AG04449 (cell line): ENCODE measurements at places on chromosomes 5 and 9.

- no peak for DNase-seq
Measured at GRCh38 chr5:6048746-6049145, 329.6 kb downstream of the MED10 start.

DNA sequence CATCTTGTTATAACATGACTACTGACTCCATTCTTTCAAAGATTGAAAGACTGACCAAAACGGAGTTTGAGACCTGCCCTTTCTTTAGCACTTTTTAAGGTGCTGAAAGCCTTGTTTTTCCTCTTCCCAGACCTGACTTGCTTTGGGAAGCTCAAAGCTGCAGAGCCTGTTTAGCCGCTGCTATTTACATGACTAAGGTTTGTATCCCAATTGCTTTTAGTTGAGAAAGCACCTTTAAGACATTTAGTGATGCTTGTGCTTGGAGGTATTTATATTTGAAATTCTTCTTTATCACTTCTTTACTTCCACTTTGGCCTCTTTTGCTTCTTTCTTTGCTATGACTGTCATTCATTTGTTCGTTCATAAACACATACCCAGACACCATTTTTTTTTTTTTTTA, 182.6 kb upstream of the ELL2 start:
- no peak for DNase-seq

GRCh38 chr9:135820661-135821060, 86.7 kb downstream of the CAMSAP1 start:
- no peak for DNase-seq

DNA sequence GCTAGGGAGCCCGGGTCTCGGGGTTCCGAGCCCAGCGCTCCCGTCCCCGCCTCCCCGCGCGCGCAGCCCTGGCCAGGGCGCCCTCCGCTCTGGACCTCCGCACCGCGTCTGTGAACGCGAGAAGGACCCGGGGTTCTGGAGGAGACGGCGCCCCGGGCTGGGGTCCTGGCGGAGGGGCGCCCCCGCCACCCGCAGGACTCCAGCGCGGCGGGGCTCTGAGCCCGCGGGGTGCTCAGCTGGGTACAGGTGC, 431 bp downstream of the TMOD1 start:
- no peak for DNase-seq

- DNase-seq, result no peak
Measured at GRCh38 chr5:66812291-66812690, 216.1 kb downstream of the MAST4 start.

GRCh38 chr9:133977421-133978201, 14.5 kb downstream of the VAV2 start:
- DNase-seq, result no peak

DNA sequence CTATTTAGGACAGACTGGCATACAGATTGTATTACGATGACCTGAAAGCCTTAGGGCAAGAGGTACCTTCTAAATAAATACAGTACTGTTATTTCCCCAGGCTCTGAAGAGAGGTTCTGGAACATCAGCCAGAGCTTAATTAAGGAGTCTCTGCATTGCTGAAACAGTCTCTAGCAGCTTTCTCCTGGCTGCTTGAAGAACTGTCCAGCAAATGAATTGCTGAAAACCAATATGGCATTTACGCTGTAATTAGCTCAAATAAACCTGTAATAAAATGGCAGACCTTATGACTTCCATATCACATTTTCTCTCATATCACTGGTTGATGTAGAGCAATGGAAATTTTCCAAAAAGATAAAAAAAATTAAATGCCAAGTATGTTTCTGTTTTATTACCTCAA, 636.3 kb downstream of the GABRG2 start:
- DNase-seq, result no peak

DNA sequence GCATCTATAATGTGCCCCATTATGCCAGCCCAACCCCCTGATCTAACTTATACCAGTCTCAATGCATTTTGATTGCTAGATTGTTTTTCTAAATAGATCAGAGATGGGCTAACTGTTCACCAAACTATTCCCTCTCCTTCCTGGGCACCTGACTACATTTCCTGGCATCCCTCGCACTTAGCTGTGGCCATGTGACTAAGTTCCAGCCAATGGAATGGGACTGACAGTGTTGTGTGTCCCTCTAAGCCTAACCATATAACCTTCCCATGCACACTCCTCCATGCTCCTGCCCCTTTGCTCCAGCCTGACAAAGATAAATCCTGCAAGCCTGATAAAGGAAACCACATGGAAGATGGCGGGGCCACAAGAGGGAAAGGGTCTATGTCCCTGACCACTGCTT, 12.3 kb upstream of the IFNK start:
- DNase-seq, result no peak

GRCh38 chr5:66213533-66213932, 69.4 kb downstream of the SREK1 start:
- no peak for DNase-seq

- DNase-seq, result no peak
Measured at GRCh38 chr9:91075279-91075678, 273.7 kb downstream of the SYK start.

GRCh38 chr5:141757402-141757801, 75.4 kb upstream of the ARAP3 start:
- DNase-seq, result no peak

DNA sequence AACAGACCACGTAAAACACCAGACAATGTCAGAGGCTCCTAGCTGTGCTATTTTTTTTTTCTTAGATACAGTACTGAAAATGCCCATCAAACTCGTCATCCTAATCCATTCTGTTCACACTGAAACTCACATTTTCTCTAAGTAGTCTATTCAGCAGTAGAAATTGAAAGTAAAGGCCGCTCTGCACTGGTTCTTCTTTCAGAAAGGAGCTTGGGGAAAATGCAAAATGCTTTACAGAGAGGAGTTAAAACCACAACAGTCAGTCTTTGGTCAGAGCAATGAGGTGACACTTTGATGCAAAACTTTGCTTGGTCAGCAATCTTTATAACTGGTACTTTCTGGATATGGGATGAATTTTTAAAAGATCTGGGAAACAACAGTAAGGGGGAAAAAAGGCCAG, 43.8 kb upstream of the SUSD1 start:
- no peak for DNase-seq

DNA sequence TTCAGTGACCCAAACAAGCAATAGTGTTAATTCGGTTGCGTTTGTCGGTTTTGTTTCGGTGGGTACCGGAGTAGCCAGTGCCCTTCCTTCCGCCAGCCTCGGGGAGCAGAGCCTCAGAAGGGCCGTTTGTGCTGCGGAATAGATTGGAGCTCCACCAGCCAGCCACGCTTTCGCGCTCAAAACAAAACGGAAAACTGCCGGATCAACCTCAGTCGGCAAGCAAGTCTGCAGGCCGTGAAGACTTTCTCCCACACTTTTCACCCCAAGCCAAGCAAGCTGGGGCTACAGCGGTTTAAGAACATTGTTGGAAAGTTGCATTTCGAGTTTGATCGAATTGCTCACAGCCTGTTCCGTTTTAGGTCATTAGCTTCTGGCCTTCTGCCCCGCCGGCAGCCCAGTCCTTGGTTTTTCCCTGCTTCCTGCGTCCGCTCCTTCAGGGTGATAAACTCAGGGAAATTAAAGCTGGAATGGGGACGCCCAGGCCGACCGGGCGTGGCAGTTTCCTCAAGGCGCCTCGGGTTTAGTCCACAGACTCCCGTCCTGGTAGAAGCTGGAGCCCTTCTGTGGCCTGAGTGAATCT, 803 bp upstream of the CCNO start:
- DNase-seq, result no peak

DNA sequence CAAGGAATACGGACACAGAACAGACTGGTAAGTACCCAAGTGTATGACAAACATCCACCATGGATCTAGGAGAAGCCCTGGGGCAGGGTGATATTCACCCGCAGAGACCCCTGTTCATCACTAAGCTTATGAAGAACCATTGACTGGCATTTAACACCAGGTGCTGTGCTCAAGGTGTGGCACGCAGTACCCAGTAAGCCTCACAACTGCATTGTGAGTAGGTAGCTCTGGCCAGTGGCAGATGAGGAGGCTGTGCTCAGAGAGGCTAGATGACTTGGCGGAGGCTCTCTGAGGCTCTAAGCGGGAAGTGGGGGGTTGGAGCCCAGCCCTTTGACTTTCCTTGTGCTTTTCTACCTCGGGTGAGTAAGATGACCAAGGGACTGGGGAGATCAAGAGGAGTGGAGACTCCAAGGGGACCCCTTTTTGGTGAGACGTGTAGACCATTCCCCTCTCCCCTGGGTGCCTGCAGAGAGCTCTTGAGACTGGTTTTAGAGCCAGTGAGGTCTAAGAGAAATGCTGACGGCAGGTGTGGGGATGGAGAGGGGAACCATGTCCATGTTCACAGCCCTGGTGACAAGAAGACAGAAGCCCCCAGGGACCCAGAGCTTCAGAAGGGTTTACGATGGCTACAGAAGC, 70.8 kb downstream of the IL6ST start:
- no peak for DNase-seq

DNA sequence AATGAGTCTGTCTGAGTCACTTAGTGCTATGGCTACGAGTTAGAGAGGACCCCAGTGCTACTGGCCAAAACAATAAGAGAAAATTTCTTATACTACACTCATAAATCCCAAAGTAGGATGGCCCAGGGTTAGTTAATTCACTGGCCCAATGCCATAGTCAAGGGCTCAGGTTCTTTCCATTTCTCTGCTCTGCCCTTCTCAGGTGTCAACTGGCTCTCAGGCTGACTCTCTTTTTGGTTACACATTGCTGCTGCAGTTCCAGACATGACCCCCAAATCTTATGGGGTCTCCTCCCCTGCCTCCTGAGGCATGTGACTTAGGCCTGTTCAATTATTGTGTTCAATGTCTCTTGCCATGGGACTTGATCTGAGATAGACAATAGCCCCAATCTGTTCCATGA, 70.4 kb downstream of the ARHGEF37 start:
- no peak for DNase-seq

DNA sequence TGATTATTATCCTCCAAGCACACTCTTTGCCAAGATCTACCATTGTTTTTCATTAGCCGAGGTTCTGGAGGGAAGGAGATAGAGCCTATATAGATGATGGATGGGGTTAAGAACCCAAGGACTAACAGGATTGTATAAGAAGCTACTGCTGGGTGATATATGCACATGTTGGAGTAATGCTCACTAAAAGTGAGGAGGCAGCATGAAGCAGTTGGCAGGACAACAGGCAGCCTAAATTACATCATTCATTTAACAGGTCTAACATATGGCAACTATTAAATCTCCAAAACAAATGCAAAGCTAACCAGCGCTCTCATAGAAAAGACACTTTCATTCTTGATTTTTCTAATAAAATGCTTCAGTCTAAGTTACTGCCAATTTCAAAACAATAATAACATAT, 293.2 kb downstream of the EPB41L4A start:
- DNase-seq, result peak; percentile 23

- no peak for DNase-seq
Measured at GRCh38 chr9:7910426-7911020, 110.9 kb upstream of the DMAC1 start.

DNA sequence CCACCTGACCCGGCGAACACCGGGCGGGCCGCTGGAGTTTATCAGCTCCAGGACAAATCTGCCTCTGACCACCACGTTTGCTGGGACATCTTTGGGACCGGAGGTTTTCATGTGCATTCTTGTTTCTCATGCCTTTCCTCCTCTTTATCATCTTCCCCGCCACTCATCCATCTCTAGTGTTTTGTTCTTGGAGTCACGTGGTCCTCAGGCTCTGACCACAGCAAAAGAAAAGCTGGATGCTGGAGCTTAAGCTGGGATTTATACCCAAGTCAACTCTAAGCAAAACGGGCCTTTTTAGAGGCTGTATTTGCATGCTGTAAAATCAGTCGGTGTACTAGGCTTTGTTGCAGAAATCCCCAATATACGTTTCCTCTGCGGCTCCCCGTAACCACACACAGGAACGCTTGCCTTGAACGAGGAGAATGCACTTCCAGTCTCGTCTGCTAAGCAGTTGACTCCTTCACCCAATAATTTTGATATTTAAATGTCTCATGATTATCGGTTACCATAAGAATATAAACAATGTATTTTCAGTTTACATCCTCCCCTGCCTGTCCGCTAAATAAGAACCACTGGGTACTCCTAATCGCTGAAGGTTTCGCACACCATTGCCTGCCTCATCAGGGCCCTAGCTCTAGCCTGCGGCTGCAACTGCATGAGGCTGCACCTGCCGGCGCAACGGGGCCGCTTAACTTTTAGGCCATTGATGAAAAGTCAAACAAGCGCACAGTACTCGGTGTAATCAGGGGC, 560 bp upstream of the NDUFS6 start:
- DNase-seq, result no peak

DNA sequence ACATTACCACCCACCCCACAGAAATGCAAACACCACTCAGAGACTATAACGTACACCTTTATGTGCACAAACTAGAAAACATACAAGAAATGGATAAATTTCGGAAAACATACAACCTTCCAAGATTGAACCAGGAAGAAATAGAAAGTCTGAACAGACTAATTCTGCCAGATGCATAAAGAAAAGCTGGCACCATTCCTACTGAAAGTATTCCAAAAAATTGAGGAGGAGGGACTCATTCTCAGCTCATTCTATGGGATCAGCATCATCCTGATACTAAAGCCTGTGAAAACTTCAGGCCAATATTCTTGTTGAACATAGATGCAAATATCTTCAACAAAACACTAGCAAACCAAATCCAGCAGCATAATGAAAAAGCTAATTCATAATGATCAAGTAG, 115.1 kb upstream of the CD180 start:
- DNase-seq, result no peak

GRCh38 chr9:101587332-101588043, 7.3 kb downstream of the PPP3R2 start:
- no peak for DNase-seq

- no peak for DNase-seq
Measured at GRCh38 chr9:36659500-36659899, 86.8 kb downstream of the MELK start.

DNA sequence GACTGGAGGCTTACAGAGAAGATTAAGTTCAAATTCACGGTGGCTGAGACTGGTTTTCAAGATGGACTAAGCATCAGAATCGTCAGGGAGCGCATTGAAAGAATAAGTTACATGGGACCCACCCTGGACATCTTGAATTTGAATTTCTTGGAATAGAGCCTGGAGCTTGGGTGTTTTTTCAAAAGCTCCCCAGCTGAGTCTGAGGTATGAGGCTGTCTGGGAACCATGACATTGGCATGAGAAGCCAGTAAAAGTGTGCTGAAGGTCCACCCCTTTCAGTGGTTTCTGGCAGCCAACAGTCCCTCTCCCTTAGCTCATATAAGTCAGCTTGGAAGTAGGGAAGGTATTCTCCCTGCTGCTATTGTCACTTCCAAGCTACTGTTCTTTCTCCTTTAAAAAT, 97.8 kb downstream of the MAST4 start:
- no peak for DNase-seq
